ENCODE measurements at places on chromosomes 3 and 15.

DNA sequence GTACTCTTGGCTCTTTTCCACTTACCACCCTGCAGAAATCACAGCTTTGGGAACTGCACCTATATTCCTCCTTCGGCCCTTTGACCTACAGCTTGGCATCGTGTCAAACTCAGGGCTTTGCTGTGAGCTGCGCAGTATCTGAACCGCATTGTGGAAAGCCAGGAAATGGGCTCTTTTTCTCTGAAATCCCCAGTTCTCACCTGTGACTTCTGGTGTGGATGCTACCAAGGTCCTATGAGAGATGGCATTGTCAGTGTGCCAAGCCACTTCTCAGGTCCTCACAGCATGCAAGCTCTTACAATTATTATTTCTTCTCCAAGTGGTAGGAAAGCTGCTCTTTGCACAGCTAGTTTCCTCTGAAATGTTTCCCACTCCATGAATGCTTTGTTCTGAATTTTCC, 450.6 kb upstream of the TBL1XR1 start:
- DNase-seq = no peak

- no peak for DNase-seq
These were observed 149.2 kb upstream of the SLCO3A1 start for GRCh38 chr15:91704343-91704742.

- no peak for DNase-seq
These were observed 153.7 kb downstream of the TIGIT start for GRCh38 chr3:114447545-114447944.

DNA sequence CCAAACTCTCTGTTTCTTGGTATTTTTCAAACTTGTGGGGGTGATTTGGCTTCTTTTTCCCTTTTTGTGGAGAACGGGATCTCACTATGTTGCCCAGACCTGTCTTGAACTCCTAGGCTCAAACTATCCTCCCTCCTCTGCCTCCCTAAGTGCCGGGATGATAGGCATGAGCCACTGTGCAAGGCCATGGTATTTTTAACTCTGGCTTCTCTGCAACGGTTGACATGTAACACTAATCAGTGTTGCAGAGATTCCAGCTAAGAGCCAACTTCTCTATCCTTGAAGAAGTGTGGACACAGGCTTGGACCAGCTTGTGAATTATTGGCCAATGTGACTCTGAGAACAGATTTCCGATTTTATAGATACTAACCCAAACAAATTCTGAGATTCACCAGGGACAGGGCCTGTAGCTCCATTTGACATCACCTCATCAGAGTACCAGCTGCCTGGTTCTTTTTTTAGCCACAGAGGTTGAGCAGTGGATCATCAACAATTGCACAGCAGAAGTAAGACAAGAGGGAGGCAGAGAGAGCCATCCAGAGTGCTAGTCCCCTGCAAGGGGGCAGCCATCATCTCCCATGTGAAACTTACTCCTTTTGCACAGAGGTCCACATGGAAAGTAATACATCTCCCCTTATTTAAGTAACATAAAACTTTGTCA, 98.1 kb upstream of the SYNPR start:
- DNase-seq = no peak

GRCh38 chr3:152857082-152857481, 22.2 kb downstream of the P2RY1 start:
- DNase-seq = no peak

DNA sequence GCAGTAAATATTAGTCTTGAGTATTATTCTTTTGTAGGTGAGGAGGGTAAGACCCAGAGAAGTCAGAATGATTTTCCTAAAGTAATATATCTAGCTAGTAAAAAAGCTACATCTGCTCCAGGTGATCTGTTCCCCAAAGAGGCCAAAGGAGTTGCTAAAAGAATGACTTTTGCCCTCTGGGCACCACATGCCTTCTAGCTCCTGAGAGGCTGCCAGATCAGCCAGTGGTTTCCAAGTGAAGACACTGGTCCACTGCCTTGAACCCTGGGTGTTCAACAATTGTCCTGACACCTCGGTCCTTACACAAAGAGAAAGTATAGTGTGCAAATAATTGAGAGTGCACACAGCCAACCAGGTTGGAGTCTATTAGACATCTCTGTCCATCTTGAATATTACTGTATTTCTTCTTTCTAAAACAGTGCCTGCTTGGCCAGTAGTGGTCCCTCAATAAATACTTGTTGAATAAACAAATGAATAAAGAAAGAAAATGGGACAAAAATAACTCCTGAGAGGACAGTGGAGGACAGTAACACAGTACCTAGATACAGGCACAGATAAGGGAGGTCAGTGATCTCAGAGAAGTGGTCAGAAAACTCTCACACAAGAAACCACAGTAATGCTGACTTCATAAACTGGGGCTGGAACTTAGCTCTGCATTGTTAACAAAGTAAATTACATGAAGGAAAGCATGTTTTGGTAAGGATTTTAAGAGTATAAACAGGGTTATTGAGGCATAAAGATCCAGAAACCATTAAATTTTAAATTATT, 56.6 kb upstream of the CSTA start:
- no peak for DNase-seq

DNA sequence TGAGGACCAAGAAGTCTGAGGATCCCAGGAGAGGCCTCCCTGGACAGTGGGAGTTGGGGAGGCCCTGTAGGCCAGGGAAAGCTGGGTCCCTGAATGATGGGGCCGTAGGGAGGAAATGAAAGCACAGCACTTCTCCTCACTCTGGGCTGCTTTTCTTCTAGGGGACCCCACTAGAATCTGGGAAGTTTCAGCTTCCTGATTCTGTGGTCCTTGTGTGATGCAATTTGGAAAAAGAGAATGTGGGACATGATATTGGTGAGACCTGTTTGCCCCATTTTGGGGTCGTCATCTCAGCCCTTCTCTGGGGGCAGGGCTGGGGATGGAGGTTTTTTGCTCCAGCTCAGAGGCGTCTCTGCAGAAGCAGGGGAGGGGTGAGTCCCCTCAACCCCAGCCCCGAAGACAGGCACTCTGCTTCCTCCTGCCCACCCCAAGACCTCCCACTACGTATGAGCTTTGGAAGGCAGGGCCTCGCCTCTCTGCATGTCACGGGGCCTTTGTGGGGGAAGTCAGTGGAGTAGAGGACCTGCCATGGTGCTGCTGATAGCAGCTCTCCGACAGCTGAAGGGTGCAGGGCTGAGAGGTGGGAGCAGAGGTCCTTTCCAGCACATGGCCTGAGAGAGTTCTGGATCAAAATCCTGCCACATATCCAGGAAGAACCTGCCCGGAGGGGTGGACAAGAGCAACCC, 1.5 kb upstream of the SNX22 start:
- DNase-seq = no peak

DNA sequence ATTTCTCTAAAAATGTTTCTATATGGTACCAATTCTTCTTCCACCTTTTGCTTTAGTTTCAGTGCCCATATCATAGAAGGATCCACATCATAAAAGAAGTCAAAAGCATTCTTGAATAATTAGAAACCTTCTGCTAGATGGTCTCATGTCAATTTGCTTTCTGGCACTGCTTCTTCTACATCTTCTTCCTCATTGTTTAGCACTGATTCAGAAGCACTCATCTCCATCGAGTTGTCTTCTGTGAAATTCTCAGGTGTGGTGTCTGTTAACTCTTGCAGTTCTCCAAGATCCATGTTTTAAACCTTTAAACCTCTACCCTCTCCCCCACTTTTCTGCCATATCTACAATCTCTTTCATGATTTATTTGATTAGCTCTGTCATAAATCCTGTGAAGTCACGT, 154.8 kb downstream of the WDR76 start:
- DNase-seq = no peak

DNA sequence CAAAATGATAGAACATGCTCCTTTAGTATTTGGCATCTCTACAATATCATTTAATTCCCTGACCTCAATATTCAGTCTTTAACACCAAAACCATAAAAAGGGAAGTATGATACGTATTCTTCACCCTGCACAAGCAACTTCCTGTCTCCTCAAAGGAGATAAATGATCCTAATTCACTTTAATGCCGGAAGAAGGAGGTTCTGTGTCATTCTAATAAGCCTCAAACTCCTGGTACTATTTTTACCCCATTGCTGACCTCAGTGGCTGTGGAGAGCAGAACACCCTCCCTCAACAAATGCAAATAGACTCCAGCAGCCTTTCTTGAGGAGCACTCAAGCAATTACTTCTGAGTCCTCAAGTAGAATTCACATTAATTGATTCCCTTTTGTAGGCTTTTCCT, 173.3 kb downstream of the TMEM108 start:
- no peak for DNase-seq

- DNase-seq = no peak
These were observed 238.7 kb upstream of the P2RY1 start for GRCh38 chr3:152595975-152596821.

DNA sequence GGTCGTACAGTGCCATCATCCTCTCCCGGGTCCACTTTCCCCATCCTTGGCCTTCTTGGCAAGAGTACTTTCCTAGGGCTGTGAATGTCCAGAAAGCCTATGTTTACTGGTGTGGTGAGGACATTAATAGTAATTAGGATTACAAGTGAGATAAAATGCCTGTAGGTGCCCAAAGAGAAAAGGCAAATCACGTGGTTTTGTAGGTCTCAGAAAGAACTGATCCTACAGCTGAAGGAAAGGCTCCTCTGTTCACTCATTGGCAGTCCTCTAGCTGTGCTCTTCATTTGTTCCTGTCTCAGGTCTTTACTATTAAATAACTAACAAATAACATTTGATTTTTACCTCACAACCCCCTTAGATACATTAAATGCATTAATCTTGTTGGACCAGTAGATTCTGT, 220.1 kb upstream of the CBLB start:
- DNase-seq = no peak

GRCh38 chr3:175338775-175339535, 479.8 kb downstream of the NAALADL2 start:
- DNase-seq = no peak

- no peak for DNase-seq
These were observed 44.0 kb downstream of the ANP32A start for GRCh38 chr15:68776477-68777270.

DNA sequence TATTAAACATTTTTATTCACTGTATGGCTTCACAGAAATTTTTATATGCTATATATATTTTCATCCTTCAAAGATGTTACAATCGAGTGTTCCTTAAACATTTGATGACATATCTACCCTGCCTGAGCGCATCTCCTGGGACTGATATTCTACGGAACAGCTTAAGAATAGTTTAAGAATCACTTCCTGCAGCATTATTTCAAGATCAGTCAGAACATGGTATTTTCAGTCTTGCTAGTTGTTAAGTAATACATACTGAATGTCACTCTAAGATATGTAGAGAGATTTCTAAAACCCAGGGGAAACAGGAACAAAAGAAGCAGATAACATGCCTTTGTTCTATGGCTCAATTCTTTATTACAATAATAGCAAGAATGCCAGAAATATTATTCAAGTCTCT, 8.7 kb downstream of the COL8A1 start:
- no peak for DNase-seq

Measured in stimulated activated naive CD4-positive, alpha-beta T cell treated with Interleukin-2 at 50 U/mL for 16 hours (primary cell).